ENCODE measurements at places on chromosomes 7 and 10.

DNA sequence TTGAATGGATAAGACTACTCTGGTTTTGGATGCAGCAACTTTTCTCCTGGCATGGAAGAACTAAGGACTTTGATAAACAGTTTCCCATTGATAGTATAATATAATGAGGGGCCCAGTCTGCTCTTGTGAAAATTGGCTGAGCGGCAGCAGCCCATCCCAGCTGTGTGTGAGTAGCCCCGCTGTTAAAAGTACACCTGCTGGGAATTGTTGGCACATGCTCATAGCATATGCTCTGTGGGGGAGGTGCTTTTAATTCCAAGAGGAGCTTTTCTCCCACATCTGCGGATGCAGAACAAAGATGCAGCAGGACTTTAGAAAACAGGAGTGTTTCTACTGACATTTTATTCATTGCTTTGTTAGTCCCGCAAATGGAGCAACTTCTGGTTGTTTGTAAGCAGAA, 19.0 kb downstream of the SRI start:
- no peak for DNase-seq

GRCh38 chr7:135166338-135166990, 4.0 kb downstream of the CYREN start:
- DNase-seq = no peak

DNA sequence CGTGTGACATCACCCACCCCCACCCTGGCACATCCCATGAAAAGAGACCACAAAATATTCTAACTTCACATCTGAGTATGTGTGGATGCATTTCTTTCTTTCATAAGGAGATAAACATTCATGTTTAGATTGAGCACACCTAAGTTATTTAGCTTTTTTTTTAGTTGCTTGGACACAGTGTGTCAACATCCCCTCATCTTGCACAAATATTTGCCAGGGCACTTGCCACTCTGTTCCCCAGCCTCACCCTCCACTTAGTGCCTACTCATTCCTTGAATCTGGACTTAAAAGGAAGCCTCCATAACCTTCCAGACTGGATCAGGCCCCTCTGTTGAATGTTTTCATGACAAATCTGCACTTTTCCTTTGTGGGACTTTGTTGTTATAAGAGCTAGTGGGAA, 338.9 kb upstream of the IGFBP3 start:
- no peak for DNase-seq

DNA sequence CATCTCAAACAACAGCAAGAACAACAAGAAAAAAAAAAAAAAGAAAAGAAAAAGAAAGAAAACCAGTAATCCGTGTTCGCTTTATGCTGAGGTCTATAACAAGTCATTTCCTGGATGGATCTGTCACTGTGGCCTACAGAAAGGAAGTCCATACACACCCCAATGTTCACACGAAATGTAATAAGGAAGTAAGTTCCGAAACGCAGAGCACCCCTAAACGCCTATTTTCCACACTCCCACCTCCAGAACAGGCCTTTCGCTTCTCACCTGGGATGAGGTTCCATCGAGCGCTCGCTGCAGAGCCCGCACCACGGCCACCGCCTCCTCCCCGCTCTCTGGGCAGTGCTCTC, 735 bp downstream of the ZNF394 start:
- no peak for DNase-seq

All from activated naive CD4-positive, alpha-beta T cell treated with anti-CD3 and anti-CD28 coated beads, Interleukin-2, amount 50 U/mL, for 72 hours (primary cell).